ENCODE measurements at places on chromosomes 2 and 18.
A peak's percentile ranks its signal among the peaks of the same experiment; 100 is the strongest.

DNA sequence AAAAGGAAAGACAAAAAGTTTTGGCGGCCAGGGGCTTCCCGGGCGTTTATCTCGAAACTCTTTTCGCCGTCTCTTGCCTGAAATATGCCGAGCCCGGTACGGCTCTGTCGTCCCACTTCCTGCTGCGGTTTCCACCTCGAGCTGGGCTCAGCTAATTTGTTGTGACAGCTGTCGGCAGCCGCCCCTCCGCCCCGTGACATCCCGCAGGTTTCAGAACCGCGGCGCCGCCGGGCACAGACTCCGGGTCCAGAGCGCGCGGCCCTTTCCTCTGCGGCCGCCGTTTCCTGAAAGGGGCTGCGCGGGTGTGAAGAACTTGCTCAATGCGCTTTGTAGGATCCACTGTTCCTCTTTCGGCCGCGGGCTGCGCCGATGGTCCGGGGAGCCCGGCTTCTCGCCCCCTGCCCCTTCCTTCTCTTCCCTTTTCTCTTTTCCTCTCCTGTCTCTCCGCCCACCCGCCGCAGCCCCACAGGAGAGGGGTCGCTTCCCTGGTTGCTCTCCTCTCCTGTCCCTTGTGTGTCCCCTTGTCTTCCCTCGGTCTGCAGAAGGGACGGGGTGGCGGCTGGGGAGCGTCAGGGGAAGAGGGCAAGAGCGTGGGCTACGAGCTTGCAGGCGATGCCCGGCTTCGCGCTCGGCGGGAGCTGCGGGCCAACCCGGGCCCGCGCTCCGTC lies 648 bp downstream of the ARID5A start:
- peak; percentile 90 for DNase-seq

DNA sequence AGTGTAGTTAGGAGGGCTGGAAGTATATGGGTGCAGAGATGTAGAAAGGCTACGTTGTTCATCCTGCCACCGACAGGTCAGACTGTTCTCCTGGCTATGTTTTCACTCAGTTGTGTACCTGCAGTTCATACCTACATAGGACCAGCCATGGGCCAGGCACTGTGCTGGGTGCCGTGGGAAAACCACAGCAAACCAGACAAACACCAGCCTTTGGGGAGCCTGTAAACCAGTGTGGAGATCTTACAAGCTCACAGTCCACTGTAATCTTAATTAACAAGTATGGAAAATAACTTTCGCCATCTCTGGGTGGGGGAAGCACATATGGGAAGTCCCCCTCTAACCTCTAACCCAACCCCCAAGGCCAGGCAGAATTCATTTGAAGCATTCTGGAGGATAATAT lies 12.7 kb downstream of the NCK2 start:
- no peak for DNase-seq

DNA sequence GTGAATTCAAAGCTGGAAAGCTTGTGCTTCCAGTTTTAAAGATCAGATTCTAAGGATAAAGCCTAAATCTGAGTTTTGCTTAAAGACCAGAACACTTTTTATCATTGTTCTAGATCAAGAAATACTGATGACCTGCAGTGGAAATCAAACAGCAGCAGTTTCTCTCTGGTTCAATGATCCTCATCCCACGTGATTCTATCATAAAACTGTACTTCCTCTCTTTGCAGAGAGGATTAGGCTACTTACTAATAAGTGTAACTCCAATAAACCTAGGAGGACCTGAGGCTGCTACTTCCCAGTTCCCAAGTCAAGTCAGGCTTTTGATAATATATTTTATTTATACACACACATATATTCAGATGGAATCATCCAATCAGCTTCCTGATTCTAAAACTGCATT lies 81.9 kb downstream of the TCF4 start:
- DNase-seq: no peak

- no peak for DNase-seq
Measured at GRCh38 chr18:45291621-45292615, 323.4 kb upstream of the SLC14A2 start.

GRCh38 chr2:124053796-124054195 lies 28.7 kb downstream of the CNTNAP5 start:
- DNase-seq: no peak

GRCh38 chr2:175523001-175523400 lies 341.5 kb upstream of the ATP5MC3 start:
- DNase-seq: no peak

DNA sequence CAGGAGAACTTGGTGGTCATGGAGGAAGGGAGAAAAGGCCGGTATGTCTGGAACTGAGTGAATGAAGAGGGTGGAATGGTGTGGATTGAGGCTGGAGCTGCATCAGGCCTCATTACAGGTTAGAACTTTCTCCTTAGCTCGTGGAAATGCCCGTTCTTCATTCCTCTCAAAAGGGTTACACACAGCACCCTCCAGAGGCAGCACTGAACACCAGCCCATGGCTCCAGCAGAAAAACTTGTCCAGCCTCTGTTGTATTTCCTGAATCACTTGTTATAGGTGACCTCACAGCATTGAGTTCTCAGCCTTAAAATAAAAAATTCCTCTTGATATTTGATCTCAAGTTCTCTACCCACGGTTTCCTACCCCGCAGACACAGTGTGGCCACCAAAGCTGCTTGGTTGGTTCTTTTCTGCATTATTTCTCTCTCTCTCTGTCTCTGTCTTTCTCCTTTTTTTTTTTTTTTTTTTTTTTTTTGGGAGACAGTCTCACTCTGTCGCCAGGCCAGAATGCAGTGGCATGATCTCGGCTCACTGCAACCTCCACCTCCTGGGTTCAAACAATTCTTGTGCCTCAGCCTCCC lies 89.6 kb downstream of the ITGB1BP1 start:
- no peak for DNase-seq

DNA sequence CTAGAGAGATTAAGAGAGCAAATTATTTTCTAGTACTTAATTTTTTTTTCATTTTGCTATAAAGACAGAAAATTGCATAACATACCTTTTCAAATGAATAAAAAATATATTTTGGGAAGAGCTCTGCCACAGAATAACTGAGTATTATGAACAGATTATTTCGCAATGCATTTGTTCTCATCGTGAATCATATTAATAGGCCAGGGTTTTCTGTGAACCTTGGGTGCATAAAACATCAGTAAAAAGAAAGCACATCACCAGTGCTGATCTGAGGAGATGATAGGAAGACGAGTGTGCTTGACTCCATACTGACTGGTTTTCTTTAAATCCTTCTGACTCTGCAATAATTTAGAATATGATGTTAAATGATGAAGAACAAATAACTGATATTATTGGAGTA lies 409.1 kb downstream of the CPS1 start:
- DNase-seq: no peak

- no peak for DNase-seq
Measured at GRCh38 chr2:36615222-36615621, 17.3 kb upstream of the FEZ2 start.

DNA sequence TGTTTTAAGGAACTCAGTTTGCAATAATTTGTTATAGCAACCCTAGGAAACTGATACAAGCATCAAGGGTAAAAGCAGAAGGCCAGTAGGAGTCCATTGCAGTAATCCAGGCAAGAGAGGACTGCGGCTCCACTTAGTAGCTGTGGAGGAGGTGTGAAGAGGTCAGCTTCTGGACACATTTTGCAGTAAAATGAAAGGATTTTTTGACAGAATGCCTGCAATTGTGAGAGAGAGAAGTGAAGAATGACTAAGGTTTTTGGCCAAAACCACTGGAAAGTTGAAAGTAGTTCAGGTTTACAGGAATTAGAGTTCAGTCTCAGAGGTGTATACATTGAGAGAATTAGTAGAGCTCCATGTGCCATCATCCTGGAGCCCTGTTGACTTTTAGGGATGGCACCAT lies 129.5 kb downstream of the RHBDD1 start:
- no peak for DNase-seq

DNA sequence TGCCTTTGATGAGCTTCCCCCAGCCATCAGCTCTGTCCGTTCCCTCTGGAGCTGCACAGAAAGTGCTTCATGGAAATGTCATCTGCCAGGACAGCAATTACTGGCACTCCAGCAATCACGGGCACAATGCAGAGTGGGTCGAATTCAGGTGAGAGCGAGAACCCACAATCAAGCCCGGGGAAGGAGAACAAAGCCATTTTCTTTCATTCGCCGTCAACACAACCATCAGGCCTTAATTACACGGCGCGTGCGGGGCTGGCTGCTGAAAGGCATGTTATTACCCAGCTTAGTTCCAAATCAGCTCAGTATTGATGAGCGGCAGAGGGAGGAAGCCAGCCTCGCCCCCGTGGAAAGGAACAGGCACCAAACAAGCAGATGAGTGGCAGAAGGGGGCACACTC lies 143.9 kb downstream of the MYT1L start:
- no peak for DNase-seq

DNA sequence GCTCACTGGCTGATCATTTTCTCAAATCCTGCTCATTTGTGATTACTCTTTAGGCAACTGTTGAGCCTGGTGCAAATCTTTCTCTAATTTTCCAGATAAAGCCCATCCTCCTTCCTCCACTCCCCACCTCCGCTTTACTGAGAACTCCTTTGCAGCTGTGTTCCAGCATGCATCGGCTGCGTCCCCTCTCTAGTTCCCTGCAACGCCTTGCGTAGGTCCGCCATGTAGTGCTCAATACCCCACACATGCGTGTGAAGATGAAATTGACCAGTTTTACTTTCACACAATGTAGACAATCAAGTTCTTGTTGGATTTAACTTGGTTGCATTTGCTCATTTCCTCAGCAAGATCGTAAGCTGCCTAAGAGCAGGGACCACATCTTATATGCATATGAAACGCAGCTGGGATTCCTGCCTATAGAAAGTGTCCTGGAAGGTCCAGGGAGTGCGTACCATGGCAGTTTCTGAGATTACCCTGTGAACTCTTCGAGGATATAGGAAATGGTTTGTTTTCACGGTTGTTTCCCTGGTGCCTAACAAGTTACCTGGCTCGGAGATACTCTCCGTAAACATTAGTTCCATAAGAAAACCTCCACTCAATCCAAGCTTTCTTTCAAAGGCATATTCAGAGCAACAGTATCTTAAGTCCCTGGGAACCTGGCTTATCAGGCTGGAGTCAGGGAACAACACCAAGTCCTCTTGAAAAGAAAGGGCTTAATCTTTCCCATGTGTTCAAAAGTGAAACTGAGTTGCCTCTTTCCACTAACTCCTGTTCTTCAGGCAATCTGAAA lies 766.4 kb upstream of the ID2 start:
- no peak for DNase-seq

GRCh38 chr2:227285741-227286236 lies 39.3 kb upstream of the MFF start:
- no peak for DNase-seq

GRCh38 chr2:191263050-191263449 lies 17.8 kb downstream of the MYO1B start:
- DNase-seq: no peak

- no peak for DNase-seq
Measured at GRCh38 chr18:46053368-46054095, 18.5 kb downstream of the PSTPIP2 start.

DNA sequence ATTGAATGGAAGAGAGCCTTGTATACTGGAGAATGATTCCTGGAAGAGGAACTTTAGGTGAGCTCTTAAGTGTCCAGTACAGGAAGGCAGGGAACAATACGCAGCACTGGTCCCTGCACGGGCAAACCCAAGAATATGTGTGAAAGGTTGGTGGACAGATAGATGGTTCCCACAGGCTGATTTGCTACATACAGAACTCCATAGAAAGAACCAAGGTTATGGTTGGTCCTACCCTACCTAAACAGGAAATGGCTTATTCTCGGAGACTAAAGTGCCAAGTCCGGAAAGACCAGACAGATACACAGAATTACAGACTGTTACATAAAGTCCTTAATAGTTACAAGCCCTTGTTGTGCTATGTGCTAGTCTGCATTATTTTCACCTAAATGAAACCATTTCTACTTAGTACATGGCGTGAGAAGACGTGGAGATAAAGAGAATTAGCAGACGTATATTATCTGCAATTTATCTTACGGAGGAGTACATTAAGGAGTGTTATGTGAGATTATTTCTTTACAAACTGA lies 1.2 kb downstream of the REV1 start:
- no peak for DNase-seq

GRCh38 chr2:165450156-165450555 lies 19.3 kb upstream of the CSRNP3 start:
- no peak for DNase-seq

DNA sequence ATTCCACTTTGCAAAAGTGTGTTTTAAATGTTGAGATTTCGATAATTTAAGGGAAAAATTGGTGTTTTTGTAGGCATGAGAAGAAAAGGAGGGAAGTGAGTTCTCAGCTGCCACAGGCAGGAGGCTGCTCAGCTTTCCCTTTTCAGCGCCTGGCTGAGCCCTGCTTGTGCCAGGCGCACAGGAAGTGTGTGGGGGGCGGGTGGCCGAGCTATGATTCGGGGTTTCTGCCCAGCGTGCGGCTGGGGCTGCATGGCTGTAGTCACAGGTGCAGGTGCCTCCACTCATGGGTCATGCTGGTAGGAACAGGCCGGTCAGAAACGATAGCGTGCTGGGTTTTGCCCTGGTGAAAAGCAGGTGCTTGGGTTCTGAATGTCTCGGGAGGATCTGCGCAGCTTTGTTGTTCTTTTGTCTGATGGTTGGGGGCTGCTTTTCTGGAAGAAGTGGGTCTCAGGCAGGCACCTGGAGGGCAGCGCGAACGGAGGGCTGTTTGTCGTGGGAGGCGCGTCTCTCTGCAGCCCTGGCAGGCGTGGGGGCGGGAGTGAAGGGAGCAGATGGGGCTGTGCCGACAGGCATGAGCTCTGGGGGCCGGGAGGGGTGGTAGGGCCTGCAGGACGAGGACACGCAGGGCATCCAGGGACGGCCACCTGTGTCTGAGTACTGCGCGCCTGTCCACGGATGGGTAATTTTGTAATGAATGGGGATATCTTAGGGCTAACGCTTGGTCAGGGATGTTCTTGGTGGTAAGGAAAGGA lies 2.1 kb downstream of the KCNG2 start:
- DNase-seq: no peak

Data from T-helper 2 cell treated with Interferon-gamma antibody and Interleukin-4, amounts not matched to agents 5 μg/mL and 100 μg/mL, for 36 hours (primary cell).